Activated T-cell treated with anti-CD3 and anti-CD28 coated beads for 48 hours (primary cell): ENCODE measurements at places on chromosomes 5 and 9.
A peak's percentile ranks its signal among the peaks of the same experiment; 100 is the strongest.

- no peak for DNase-seq
These were observed 526.1 kb downstream of the BNC2 start for GRCh38 chr9:16344343-16344742.

- no peak for DNase-seq
These were observed 39.8 kb upstream of the DAP start for GRCh38 chr5:10800852-10801251.

- no peak for DNase-seq
These were observed 394.5 kb upstream of the EDIL3 start for GRCh38 chr5:84779186-84779585.

GRCh38 chr9:3244963-3245653 lies 280.7 kb downstream of the RFX3 start:
- peak; percentile 3 for DNase-seq

DNA sequence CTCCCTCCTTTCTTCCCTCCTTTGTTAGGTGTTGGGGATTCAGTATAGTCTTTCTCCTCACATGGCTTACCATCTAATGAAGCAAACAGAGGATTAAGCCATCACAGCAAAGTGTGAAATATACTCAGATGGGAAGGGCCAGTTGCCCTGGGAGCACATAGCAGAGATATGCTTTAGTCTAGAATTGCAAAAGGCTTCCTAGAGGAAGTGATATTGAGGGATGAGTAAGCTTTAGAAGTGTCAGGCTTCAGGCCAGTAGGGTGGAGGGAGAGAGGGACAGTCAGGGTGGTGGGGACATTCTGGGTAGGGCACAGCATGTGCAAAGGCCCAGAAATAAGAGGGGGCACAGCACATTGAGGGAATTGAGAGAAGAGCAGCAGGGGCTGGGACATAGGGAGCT lies 46.2 kb upstream of the GLRA1 start:
- no peak for DNase-seq

GRCh38 chr5:61813361-61813760 lies 481.3 kb downstream of the ZSWIM6 start:
- no peak for DNase-seq

GRCh38 chr5:86354664-86355063 lies 263.1 kb upstream of the COX7C start:
- DNase-seq = no peak

- no peak for DNase-seq
These were observed 24.9 kb downstream of the SHB start for GRCh38 chr9:38043931-38044623.

DNA sequence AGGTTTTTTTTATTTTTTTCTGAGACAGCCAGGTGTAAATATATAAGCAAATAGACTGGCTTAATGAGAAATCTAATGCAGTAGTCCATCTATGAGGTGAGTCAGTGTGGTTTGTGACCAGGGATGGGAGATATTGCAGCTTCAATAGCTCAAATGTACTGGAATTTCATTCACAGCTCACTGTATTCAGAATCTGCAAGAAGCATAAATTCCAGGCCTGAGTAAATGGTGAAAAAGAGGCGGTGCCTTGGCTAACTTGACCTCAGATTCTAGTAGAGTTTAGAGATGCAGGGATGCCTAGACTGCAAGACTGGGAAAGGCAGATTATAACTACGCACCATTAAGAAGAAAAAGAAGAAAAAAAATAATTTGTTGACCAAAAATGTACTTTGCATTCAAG lies 151.9 kb upstream of the SMC2 start:
- DNase-seq = no peak

GRCh38 chr5:99379187-99379586 lies 450.4 kb upstream of the CHD1 start:
- DNase-seq = no peak

DNA sequence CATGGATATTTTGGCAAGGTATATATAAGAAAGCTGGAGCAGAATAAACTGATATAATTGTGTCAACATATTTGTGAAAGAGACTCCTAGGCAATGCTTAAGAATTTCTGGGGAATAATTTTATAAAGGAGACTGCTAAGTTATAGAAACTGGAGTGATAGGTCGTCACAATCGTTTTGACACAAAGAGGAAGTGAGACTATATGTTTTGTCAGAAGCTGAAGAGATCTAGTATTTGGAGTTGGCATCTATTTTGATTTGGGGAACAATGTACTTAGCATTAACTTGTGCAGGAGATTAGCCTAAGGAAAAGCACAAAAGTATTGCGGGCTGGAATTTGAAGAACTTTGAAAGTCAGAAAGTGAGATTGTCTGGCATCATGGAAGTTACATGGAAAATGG lies 582.5 kb downstream of the TAF11L14 start:
- DNase-seq = no peak

GRCh38 chr9:76298521-76299144 lies 95.6 kb downstream of the RFK start:
- no peak for DNase-seq

- DNase-seq = no peak
These were observed 1.6 kb downstream of the WDR38 start for GRCh38 chr9:124854822-124855221.

GRCh38 chr5:175059687-175060211 lies 335.4 kb downstream of the MSX2 start:
- DNase-seq = peak; percentile 8

DNA sequence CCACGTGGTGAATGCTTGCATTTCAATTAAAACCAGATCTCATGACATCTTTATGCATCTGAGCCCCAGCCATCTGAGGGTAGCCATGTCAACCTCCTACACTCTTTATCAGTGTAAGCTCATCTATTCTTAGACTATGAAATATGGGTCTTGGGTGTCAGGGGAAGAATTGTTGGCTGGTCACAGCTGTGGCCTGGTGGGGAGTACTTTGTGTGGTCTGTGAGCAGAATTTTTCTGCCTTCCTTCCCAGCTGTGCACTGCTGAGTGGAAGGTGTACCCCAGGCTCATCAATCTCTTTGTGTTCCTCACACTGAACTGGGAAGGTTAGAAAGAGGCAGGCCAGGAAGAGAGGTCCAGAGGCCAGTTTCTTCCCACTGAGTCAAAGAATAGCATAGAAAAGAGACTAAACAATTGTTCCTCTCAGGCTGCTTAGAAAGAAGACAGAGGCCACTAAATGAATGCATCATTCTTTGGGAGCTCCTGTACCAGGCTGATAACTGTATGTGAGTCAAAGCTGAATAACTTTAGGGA lies 202.7 kb upstream of the RGMB start:
- DNase-seq = no peak

DNA sequence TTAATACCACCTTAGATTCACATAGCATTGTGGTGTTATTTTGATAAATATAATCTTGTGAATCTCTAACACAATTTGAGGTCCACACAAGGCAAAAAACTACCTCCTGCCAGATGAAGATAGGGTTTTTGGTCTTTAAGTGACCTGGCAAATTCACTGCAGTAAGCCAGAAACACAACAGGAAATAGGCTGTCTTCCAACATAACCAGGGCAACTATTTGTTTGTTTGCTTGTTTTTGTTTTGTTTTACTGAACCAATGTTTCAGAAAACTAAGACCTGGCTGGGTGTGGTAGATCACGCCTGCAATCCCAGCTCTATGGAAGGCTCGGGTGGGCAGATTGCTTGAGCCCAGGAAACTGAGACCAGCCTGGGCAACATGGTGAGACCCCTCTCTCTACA lies 95.5 kb downstream of the USP20 start:
- no peak for DNase-seq

DNA sequence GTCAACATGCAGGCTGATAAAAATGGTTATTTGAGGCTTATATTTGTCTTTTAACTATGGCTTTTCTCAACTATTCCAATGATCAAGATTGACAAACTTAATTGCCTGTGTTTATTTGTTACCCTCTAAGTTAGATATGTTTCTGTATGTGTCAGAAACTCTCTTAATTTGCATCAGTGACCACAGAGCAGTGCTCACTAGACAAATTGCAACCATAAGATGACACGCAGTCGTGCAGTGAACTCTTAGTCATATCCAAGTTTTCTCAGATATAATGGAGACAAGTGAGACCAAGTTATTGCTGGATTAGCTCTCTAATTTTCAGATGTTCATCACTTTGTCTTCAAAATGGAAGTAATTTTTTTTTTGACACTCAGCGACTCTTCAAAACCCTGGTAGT lies 342.2 kb upstream of the RFX3 start:
- DNase-seq = no peak

DNA sequence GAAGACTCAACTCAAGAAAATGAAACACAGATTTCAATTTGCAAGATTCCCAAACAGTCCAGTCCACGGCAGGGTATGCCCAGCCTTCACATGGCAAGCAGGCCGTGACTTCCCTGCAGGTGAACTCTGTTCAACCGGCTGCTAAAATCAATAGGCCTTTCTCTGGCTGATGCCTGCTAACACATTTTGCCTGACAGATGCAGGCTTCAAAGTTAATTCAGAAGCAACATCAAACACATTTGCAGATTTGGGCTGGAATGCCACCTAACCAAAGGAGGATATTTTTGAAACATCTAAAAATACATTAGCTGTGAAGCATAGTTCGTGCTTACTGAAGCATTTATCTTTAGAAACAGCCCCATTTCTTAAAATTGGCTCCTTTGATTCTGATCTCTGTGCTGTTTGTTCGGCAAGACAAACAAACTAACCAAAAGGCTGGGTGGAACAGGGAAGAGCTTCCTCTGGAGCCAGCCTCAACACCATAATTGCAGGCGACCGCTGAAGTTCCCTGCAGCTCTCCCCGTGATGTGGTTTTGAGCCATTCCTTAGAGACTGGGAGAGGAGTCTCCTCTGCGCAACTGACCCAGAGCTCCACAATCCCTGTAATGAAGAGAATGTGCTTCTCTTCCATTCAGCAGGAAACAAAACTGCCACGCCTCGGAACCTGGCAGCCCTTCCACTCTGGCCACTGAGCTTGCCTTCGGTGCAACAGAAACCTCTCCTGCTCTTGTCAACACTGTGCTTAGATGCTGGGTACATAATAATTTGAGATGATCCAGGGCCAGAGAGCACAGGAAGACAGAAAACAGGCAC lies 126.5 kb downstream of the MYO10 start:
- no peak for DNase-seq

GRCh38 chr5:78666041-78666444 lies 17.5 kb upstream of the LHFPL2 start:
- no peak for DNase-seq

DNA sequence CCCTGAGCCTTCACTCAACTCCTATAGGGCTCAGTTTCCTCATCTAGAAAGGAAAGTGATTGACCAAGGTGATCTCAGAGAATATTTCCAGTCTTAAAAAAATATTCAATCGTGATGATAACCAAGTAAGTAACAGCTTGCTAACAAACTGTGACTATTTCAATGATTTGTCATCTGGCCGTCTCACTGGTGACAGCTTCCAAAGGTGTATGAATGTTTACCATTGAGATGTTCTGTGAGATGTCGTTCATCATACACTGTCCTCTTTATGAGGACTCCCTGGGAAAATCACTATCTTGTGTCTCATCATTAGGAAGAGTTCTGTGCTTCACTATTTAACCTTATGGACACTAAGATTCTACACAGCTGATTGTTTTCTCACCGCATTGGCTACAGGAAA lies 75.7 kb downstream of the GLIS3 start:
- DNase-seq = no peak

DNA sequence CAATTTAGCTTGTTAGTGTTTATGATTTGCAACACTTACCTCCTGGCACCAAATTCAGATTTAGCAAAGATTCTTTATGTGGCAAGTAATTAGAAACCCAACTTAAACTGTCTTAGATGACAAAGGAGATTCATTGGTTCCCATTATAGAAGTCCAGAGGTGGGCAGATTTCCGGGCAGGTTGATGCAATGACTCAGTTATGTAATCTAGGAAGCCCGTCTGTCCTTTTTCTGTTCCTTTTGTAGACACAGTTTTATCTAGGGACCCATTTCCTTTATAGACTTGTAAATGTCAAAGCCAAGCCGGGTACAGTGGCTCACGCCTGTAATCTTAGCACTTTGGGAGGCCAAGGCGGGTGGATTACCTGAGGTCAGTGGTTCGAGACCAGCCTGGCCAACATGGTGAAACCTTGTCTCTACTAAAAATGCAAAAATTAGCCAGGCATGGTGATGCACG lies 20.3 kb upstream of the ANKRD33B start:
- DNase-seq = no peak

DNA sequence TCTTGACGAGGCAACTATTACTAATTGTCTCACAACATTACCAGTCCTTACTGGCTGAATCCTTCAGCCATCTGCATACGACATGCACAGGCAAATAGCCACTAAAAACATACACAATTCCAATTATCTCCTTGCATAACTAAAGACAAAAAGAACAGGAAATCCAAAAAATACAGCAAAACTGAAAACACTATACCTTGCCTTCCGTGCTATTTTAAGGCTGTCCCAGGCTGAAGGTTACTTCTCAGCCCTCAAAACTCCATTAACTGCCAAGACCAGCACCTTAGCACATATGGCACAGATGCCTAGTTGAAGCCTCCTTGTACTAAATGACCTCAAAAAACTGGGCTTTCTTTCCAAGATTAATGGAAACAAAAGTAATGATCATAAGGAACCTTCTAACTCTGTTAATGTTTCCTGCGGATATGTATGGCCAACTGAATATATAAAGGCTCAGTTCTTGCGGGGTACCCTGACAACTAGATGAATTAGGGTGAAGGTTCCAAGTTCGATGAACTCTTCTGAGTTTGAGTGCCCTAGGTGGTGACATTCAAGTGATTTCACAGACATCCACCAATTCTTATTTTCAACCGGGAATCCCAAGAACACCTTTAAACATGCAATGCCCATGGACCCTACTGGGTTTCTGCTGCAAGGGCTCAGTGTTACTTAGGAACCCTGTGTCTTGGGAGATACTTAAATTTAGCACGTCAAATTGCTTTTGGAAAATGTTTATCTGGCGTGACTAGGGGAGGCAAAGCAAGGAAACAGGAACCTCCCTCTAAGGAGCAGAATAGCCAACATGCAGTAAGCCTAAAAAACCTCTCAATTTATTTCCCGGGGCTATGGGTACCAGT lies 455.3 kb downstream of the RAB3C start:
- no peak for DNase-seq

DNA sequence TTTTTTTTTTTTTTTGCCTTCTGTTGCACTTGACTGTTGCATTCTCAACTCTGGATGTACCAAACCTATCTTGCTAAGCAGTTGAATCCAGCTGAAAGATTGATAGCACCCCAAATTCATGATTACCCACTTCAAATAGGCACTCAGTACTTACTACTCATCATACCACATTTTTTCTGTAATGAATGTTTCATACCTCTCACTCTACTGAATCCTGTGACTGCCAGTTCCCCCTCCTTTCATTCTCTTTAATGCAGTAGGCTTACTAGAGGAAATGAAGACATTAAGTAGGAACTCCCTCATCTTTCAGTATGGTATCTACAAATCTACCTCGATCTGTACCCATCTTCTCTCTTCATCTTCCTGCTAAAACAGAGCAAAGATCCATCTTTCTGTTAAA lies 6.8 kb downstream of the INVS start:
- DNase-seq = no peak

- no peak for DNase-seq
These were observed 22.8 kb downstream of the RALGDS start for GRCh38 chr9:133098104-133098754.

- DNase-seq = no peak
These were observed 17.3 kb upstream of the ZBTB34 start for GRCh38 chr9:126842977-126843799.

- no peak for DNase-seq
These were observed 57.0 kb downstream of the TRPC7 start for GRCh38 chr5:136308212-136308795.
